M059J (cell line): ENCODE measurements at places on chromosomes 5 and 9. TPM values are rescaled to one million over a fixed set of nuclear protein-coding genes. Genes with fewer than 3 reads are reported as not detected.

GRCh38 chr9:23907343-23907742, 81.3 kb upstream of the ELAVL2 start:
- no peak for DNase-seq

ARL14EPL gene
- 0.37 TPM in 1 of 2 replicates, not detected in the other for total RNA-seq

- no peak for DNase-seq
Measured at GRCh38 chr9:80028501-80028900, 456.7 kb downstream of the TLE4 start.

GRCh38 chr9:128713941-128714573, 9.9 kb downstream of the ZDHHC12 start:
- no peak for DNase-seq

FYB1 gene
- total RNA-seq: 0.05 TPM in 1 of 2 replicates, not detected in the other

GRCh38 chr5:119318256-119318894, 37.4 kb upstream of the TNFAIP8 start:
- DNase-seq: no peak

GRCh38 chr9:22037954-22038690, 29.0 kb upstream of the CDKN2B start:
- peak; percentile 58 for DNase-seq

- DNase-seq: no peak
Measured at GRCh38 chr5:140399979-140400729, 1.5 kb upstream of the ANKHD1 start.

GRCh38 chr9:135504262-135505243, 4.1 kb downstream of the MRPS2 start:
- DNase-seq: peak; percentile 62

ANGPTL2 gene
- 11.5 and 15.8 TPM in 2 replicates for total RNA-seq

DNA sequence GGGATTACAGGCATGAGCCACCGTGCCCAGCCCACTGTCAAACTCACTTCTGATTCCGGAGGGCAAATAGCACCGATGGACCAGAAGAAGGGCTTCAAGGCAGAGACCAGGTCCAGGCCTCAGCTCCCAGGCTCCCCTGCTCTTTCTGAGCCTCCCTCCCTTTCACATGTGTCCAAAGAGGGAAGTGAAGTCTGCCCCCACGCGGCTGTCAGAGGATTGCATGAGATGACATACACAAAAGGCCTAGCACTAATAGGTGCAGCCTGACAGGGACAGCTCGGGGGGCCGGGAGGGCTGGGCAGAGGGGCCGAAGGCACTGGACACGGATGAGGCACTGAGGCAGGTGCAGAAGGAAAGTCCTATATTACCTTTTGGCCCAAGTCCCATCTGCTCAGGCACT, 16.1 kb downstream of the FBP1 start:
- peak; percentile 34 for DNase-seq

DNA sequence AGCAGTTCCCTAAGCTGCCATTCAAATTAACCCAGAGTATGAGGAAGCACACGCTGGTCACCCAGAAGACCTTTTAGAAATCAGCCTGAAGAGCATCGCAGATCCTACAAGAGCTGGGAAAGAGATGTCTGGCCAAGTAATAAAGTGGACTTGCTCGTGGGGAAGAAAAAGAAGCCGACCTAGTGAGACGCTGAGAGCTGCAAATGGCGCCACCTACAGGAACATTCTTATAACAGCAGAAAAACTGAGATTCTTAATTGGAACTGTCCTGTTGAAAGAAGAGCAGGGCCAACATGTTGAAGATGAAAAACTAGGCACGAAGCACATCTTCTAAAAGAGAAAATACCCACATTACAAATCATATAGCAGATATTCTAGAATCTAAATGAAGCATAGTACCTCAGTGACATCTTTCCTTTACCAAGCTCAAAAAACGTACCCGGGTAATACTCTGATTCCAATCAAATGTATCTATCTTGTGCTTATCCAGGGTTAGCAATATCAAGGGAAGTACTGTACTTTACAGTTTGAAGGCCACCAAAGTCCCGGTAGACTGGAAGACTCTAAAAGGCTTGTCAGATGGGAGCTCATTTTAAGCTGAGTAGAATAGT, 3.9 kb upstream of the GNAQ start:
- peak; percentile 77 for DNase-seq

DNA sequence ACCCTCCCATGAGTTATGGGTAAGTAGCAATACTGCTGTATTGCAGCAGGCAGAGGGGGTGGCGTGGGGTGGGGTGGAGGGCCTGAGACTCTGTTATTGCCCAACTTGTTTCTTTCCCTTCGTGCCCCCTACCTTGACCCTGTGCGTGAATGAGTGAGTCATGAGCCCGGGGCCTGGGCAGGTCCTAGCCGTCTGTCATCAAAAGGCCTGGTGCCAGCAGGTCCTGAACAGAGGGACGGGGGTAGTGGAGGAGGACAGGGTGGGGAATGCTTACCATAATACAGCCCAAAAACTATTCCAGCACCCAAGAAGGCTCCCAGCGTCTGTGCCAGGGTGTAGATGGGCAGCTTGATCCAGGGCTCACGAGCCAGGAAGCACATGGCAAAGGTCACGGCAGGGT, 4.3 kb downstream of the AQP3 start:
- DNase-seq: peak; percentile 61

DNA sequence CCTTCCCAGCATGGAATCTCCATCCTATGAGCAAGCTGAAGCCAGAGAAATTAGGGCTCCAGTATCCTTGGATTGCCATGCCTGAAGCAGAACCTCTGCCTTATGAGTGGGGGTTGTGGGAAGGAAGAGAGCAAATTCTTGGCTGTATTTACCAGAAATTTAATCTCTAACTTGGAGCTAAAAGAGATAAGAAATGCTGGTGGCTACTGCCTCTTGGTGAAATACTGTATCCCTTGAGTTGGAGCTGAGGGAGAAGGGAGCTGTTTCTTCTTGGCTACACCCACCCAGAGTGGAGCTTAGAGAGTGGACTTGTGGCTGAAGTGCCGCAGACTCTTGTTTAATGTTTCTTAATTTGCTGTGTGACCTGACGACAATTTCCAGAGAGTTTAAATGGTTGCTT, 447.3 kb downstream of the ARHGEF28 start:
- no peak for DNase-seq

- no peak for DNase-seq
Measured at GRCh38 chr9:20087481-20087880, 298.6 kb upstream of the SLC24A2 start.

GRCh38 chr5:23024470-23024869, 171.3 kb upstream of the CDH12 start:
- DNase-seq: no peak

DNA sequence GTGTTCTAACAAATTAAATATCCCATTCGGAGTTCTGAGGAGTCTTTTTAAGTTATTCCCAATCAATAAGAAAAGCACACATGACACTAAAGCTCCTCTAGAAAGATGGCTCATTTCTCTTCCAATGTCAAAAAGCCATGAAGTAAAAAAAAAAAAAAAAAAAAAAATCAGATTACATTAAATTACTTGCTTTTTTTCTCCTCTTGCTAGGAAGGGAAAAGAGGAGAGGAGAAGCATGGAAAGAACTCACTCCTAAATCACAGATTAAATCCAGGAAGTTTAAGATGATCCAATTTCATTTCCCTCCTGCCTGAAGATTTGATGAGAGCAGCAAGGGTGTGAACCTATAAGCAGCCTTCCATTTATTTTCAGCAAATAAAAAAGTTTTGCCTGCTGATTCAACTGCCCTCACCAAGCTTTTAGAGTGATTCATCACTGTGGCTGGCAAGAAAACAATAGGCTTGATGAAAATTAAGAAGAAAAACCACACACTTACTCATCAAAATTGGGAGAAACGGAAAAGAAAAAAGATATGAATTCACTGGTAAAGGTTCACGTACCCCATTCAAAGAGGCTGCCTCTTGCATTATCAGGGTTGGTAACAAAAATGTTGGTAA, 19.7 kb downstream of the MYO10 start:
- DNase-seq: peak; percentile 98

DNA sequence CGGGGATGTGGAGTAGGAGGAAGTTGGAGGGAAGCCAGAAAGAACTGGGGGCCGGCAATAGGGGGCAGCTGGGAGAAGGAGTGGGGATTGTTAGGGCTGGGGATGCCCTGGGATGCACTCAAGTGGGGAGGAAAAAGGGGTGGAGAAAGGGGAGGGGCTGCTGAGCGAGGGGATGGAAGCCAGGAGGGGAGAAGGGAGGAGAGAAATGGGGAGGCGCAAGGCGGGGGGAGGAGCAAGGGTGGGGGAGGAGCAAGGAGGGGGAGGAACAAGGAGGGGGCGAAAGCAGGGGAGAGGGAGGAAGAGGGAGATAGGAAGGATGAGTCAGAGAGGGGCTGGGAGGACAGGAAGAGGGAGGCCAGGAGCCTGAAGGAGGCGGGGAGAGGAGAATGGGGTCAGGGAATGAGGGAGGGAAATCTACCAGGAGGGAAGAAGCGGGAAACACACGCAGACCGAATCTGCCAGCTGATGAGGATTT, 1.6 kb downstream of the IRX4 start:
- peak; percentile 9 for DNase-seq

GRCh38 chr5:684751-685216, 8.4 kb downstream of the TPPP start:
- DNase-seq: no peak

CAVIN4 gene
- total RNA-seq: 0.37 and 0.59 TPM in 2 replicates

DNA sequence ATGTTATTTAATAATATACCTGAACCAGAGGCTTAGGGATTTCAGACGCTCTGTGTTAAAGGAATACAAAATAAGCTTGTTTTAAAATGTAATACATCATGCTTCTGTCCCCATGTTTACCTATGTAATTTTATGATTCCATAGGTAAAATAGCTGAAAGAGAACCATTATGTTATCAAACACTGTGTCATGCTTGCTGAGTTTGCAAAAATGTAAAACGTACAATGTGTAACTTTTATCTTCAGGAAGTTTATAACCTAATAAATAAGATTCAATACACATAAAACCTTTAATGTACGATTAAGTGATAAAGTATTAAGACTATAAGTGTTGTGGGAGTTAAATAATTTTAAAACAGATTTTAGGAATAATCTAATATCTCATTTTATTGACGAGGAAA, 94.1 kb downstream of the COMMD10 start:
- DNase-seq: no peak

GRCh38 chr9:76657265-76657664, 107.0 kb upstream of the PCA3 start:
- peak; percentile 64 for DNase-seq

DNA sequence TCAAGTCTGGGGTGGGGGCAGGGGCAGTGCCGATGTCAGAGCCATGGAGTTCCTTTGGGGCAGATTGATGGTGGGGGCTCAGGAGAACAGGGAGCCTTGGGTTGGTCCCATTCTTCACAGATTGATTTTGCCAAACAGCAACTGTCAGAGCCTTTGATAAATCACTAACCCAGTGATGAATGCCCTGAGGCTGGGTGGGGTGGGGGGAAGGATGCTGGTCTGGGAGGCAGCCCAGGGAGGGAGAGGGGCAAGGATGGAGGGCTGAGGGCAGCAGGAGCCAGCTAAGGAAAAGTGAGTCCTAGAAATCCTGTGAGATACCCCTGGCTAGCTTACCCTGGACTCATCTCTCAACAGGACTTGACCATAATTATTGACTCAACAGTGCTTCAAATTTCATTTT, 60.1 kb upstream of the ARAP3 start:
- DNase-seq: no peak

DNA sequence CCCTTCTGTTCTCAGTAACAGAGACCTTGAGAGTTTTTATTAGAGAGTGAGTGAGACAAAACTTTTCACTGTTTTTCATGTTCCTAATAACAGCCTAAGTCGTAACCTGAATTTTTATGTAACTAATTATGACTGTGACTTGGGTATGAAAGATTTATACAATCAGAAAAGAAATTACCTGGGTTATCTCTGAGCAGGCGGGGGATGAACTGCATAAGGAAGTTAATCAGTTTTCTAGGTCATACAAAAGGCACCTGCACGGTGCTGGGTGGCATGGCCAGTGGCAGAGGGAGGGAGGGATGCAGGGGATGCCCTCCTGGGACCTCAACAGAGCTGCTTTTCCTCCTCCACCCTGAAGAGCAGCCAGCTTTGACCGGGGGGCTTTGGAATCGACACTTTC, 219.8 kb downstream of the HSPA4 start:
- no peak for DNase-seq

ARID3C gene
- not detected in 2 replicates for total RNA-seq

DNA sequence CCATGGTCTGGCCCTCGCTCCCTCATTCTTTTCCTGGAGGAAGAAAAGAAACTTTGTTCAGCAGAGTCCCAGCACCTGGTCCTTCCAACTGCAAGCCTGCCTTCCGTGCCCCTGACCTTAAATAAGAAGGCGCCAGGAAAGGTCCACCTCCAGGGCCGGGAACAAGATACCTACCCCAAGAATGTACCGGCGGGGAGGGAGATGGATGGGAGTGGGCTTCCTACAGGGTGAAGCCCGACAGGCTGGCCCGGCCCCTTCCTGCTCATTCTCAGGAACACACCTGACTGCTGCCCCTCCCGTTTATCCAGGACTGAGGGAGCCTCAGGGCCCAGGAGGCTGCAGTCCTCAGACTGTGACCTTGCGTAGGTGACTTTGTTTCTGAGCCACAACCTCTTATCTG, 27.3 kb upstream of the GFPT2 start:
- no peak for DNase-seq

CD274 gene
- 26.7 and 31.2 TPM in 2 replicates for total RNA-seq

GRCh38 chr5:97531549-97531948, 348.5 kb upstream of the RIOK2 start:
- DNase-seq: no peak

GRCh38 chr9:115278326-115279035, 160.5 kb upstream of the TNC start:
- DNase-seq: no peak

RGS3 gene
- total RNA-seq: 84.9 and 137 TPM in 2 replicates

DNA sequence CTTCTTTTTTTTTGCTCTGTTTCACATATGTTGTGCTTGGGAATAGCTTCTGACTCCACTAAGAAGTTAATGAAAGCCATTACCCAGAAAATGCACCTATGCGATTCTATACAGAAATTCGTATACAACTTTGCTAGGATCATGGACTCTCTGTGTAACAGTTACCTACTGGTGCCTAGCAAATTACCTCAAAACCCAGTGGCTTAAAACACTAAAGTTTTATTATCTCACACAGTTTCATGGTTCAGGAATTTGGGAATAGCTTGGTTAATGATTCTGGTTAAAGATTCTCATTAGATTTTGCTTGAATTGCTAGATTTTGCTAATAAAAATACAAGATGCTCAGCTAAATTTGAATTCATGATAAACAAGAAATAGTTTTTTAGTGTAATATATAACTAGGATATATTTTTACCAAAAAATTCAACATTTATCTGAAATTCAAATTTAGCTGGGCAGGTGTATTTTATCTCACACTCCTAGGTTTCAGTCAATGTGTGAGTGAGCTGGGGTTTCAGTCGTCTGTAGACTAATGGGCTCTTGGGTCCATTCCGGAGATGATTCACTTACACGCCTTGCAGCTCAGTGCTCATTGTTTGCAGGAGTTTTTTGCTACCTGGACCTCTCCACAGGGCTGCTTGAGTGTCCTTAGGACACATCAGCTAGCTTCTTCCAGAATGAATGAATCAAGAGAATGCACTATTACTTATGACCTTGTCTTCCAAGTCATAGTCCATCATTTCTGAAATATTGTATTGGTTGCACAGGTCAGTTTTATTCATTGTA, 75.1 kb downstream of the MROH2B start:
- peak; percentile 65 for DNase-seq

- DNase-seq: no peak
Measured at GRCh38 chr5:145521066-145521465, 314.1 kb downstream of the PRELID2 start.

DOK3 gene
- total RNA-seq: 2.2 and 6.7 TPM in 2 replicates

PCDHA3 gene
- not detected in 2 replicates for total RNA-seq

PELO gene
- 27.8 and 33.8 TPM in 2 replicates for total RNA-seq
